ENCODE measurements at places on chromosomes 11 and 22.
A peak's percentile ranks its signal among the peaks of the same experiment; 100 is the strongest.

DNA sequence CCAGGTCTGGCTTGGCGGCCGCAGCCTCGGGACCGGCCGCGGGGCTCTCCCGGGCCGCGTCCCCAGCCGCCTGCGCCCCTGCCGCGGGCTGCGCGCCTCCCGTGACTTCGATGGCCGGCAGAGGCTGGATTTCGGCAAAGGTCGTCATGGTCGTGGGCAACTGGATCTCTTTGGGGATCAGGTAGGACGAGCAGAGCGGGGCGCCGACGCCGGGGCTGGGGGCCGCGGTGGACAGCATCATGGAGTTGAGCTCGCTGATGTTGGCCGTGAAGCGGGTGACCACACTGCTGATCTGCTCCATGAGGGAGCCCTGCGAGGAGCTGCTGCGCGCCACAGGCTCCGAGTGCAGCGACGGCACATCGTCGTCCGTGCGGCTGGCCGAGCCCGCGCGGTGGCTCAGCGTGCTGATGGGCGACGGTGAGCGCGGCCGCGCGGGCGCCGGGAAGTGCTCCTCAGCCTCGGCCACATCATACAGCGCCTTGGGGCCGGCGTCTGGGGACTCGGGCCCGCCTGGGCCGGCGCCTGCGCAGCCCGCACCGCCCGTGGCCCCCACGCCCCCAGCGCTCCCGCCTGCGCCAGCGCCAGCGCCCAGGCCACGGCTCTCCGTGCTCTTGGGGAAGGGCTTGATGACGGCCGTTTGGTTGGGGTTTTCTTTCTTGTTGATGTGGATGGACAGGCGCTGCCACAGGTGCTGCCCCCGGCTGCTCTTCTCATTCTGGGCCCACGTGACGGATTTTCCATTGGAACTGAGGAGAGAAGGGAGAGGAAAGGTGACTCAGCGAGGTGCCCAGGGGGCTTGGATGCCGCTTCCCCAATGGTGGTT lies 171.4 kb upstream of the CTSC start:
- peak; percentile 20 for DNase-seq

DNA sequence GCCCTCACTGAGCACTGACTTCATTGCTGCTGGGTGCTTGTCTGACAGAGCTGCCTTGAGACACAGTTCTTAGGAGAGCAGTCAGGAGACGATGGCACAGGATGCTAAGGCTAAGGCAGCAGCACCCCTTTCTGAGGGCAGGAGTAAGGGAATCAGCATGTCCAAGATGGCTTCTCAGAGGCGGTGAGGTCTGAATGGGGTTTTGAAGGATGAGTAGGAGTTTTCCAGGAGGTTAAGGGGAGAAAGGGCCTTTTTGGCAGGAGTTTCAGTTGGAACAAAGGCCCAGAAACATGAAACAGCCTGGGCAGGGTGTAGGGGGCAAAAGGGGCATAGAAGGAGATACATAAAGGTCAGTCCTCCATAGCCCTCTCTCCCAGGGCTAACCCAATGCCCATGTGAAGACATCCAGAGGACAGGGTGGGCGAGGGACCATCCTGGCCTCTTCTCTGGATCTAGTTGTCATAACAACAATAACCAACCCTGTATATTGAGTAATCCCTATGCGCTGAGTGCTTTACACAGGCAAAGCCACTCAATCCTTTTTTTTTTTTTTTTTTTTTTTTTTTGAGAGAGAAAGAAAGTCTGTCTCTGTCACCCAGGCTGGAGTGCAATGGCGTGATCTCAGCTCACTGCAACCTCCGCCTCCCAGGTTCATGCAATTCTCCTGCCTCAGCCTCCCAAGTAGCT lies 19.0 kb downstream of the CYTH4 start:
- no peak for DNase-seq

- DNase-seq: no peak
Observed at GRCh38 chr11:42840176-42840829, 471.5 kb upstream of the API5 start.

DNA sequence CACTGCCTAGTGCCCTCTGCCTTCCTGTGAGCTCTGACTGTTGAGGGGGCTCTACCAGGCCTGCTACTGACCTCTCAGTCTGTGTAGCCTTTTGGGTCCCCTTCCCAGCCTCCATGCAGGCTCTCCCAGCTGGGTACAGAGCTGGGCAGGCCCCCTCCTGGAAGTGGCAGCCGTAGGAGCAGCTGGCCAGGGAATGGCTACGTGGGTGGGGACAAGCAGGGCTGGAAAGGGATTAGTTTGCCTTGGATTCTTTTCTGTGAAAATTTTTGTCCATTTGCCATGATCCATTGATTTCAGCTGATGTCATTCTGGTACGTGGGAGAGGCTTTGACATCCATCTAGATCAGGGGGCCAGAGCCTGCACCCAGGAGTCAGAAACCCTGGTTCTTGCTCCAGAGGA lies 23.9 kb upstream of the NECTIN1 start:
- DNase-seq: no peak

DNA sequence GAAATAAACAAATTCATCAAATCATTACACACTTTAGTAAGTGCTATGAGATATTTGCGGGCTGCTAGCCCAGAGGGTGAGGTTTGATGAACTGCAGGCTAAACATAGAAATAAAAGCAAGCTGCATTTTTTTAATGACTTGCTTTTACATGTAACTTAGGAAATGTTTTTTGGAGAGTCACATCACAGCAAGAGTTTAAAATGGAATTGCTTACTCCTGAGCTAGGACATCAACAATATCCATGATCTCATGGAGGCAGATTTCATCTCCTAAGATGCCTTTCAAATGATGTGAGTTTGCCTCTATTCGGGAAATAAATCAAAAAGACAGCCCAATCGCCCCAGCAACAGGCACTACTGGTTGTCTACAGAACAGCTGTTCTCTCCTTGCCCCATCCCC lies 73.4 kb upstream of the CD44 start:
- DNase-seq: no peak

GRCh38 chr11:15289723-15290122 lies 175.0 kb downstream of the INSC start:
- no peak for DNase-seq

DNA sequence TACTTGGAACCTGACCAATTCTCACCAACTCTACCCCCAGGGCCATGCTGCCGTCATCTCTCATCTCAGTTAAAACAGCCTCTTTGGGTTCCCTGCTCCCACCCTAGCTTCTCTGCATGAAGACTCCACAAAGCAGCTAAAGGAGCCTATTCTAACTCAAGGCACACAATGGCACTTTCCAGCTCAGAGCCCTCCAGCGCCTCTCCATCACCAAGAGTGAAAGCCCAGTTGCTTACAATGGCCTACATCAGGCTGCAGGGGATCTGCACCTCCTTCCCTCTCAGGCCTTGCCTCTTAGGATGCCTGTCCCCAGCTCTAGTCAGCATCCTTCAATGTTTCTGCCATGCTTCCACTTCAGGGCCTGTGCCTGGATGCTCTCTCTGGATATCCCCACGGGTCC lies 83.7 kb upstream of the GNAZ start:
- DNase-seq: no peak

DNA sequence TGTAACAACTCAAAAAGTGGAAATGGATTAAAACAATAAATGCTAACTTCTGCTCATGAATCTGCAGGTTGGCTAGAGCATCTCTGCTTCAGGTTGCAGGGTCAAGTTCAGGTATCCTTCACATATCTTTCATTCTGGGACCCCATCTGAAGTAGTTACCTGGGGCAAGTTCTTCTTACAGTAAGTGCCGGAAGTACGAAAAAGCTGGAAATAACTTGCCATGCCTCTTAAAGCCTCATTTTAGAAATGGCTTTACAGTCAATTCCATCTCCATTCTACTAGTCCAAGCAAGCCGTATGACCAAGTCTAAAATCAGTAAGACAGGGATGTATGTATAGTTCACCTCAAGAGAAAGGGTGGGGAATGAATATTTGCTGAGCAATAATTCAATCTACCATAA lies 93.7 kb downstream of the FCHSD2 start:
- DNase-seq: no peak

GRCh38 chr11:28245131-28245530 lies 136.9 kb downstream of the METTL15 start:
- DNase-seq: no peak

DNA sequence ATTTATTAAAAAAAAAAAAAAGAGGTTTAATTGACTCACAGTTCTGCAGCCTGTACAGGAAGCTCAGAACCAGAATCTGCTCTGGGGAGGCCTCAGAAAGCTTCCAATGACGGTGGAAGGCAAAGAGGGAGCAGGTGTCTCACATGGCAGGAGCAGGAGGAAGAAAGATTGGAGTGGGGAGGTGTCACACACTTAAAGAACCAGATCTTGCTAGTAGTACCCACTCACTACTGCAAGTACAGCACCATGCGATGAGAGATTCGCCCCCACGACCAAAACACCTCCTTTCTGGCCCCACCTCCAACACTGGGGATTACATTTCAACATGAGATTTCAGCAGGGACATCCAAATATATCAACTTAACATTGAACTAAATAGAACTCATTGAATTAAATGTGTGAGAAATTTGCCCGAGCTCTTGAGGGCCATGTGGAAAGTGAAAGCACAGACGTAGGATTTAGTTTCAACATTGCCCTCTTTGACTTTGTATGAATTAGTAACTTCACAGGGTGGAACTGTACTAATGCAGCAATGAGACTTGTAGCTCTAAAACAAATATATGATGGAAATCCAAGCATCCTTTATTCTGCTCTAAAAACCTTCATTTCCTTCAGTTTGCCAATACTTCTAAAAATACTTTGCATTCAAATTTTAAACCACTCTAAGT lies 628.2 kb downstream of the FAM181B start:
- DNase-seq: no peak

- no peak for DNase-seq
Observed at GRCh38 chr11:120869097-120869496, 154.8 kb upstream of the TBCEL start.

- DNase-seq: no peak
Observed at GRCh38 chr22:19873138-19873959, 18.7 kb upstream of the GNB1L start.

GRCh38 chr11:27013781-27014361 lies 20.0 kb downstream of the FIBIN start:
- DNase-seq: no peak

GRCh38 chr22:36144886-36145541 lies 15.5 kb downstream of the APOL3 start:
- no peak for DNase-seq
